ENCODE measurements at places on chromosomes 11 and 22.

GRCh38 chr11:112292785-112293407, 32.2 kb upstream of the PLET1 start:
- peak; percentile 79 for DNase-seq

- no peak for DNase-seq
Observed at GRCh38 chr11:50412832-50413231, 380.2 kb downstream of the OR4C45 start.

GRCh38 chr11:115707180-115707905, 203.1 kb upstream of the CADM1 start:
- peak; percentile 68 for DNase-seq

DNA sequence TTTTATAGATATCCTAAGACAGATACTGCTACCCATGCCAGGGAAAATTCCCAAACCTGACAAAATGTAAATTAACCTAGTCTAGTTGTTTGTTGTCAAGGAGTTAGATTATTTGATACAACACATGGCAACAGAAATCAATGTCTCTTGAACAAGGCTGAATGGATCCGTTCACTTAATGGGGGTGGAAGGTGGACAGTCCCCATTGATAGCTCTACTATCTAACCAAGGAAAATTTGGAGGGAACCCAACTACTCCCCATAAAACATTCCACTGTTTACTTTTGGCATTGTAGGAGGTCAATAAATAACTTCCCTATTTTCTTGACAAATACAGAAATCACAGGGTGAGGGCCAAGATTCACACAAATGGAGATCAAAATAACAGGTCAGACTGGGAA, 117.9 kb upstream of the GRIA4 start:
- no peak for DNase-seq

GRCh38 chr11:76597533-76598425, 72.8 kb downstream of the LRRC32 start:
- no peak for DNase-seq

- peak; percentile 99 for DNase-seq
Observed at GRCh38 chr11:65493367-65494176, 5.3 kb upstream of the MALAT1 start.

DNA sequence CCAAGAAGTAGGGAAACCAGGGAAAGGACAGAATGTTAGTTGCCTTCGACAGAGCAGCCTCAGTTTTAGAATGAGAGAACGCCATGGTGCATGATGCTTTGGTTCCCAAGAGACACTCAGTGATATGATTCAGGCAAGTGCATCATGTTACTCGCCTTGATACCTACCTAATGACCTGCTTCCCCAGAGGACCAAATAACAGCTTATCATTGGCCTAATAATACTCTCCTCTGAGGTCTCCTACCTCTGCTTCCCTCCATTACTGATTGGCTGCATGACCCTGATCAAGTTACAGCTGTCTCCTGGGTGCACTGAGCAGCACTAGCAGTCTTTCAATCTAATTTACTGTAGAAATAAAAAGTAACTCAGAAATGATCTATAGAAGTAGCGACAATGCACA, 979.7 kb upstream of the FAT3 start:
- DNase-seq = no peak

GRCh38 chr11:20672575-20672974, 3.2 kb downstream of the NELL1 start:
- DNase-seq = peak; percentile 3

- DNase-seq = peak; percentile 51
Observed at GRCh38 chr22:36286096-36286957, 33.4 kb downstream of the APOL1 start.

DNA sequence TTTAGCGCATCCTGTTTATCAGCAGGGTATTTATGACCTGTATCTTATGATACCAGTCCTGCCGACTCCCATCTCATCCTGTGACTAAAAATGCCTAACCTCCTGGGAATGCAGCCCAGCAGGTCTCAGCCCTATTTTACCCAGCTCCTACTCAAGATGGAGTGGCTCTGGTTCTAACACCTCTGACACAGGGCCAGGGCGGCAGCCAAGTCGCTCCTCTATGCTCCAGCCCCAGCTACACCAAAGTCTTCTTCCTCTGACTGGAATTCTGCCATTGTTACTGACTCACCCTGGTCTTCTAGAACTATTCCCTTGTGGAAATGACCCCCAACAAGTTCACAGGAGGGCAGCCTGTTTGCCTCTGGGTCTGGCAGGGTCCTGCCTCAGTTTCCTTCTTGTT, 7.9 kb upstream of the C1QTNF6 start:
- peak; percentile 67 for DNase-seq

GRCh38 chr22:26894766-26895485, 237.5 kb downstream of the MIAT start:
- peak; percentile 94 for DNase-seq

DNA sequence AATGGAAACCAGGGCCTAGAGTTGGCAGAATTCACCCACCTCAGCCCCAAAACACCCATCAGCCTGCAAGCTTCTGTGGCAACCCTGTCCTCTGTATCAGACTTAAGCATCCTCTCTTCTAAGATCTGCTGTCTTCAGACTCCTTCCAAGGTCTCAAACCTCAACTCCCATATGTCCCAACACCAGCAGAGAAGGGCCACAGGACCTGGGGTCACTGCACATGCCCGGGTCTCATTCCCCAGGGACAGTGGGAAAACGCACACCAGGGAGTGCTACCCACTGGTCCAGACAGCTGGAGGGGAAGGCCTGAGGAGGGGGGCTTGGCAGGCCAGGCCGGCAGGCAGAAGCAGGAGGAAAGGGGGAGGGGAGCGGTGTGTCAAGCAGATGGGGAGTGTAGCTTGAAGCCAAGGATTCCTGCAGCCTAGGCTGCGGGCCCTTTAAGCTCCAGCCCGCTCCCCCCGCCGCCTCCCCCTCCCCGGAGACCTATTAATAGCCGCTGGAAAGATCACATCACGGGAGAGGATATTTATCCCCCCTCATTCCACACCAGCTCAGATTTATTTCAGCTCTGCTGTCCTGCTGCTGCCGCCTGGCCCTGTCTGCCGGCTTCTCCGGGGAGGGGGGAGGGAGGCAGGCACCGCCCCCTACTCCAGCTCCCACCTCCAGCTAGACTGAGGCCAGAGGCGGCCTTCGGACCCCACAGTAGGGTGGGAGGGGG, 16.7 kb downstream of the BCL9L start:
- DNase-seq = peak; percentile 78

- DNase-seq = no peak
Observed at GRCh38 chr11:14253840-14254239, 105.1 kb downstream of the RRAS2 start.

DNA sequence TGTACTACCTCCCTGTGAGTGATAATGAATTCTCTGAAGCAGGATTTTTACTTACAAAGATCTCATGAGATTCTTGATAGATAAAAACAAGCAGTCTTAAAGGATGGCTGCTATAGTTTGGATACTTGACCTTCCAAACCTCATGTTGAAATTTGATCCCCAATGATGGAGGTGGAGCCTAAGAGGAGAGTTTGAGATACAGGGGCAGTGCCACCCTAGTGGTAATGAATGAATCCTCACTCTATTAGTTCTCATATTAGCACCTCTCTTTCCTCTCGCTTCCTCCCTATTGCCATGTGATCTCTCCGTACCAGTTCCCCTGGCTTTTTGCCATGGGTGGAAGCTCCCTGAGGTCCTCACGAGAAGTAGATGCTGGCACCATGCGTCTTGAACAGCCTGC, 37.9 kb upstream of the OR8B8 start:
- DNase-seq = peak; percentile 9

- DNase-seq = no peak
Observed at GRCh38 chr22:17764036-17764435, 10.2 kb downstream of the BID start.

GRCh38 chr11:116093481-116094270, 589.5 kb upstream of the CADM1 start:
- no peak for DNase-seq

- DNase-seq = peak; percentile 71
Observed at GRCh38 chr22:50250555-50251476, at the start of gene HDAC10. HDAC10 (minus strand) TSS chr22:50251265; CDS start chr22:50251032, 233 bp downstream.

- no peak for DNase-seq
Observed at GRCh38 chr22:17366830-17367229, 2.4 kb upstream of the CECR2 start.

- DNase-seq = no peak
Observed at GRCh38 chr11:69437876-69438205, 43.6 kb upstream of the LINC01488 start.

DNA sequence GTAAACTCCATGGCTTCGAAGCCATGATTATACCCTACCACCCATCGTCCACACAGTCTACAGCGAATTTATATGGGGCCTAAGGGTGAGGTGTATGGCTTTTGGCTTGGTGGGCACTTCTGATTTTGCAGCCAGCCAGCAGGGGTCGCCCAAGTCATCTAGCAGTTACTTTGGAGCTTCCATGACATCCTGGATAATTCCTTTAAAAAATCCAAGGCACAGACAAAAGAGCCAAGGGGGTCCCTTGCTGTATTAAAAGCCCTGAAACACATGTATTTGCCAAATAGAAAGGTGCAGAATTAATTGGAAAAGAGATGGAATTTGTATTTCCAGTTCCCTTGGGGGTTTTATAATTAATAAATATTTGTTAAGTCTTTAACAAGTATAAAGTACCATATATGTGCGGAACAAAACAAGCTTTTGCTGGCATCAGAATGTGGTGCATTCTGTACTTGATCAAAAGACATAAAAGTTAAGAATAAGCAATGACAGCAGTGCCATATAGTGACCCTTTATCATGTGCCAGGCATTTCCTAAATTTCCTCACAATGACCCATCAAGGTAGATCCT, 132.8 kb upstream of the PITPNB start:
- peak; percentile 52 for DNase-seq

- peak; percentile 73 for DNase-seq
Observed at GRCh38 chr11:56624661-56625110, 10.0 kb upstream of the OR5M1 start.

DNA sequence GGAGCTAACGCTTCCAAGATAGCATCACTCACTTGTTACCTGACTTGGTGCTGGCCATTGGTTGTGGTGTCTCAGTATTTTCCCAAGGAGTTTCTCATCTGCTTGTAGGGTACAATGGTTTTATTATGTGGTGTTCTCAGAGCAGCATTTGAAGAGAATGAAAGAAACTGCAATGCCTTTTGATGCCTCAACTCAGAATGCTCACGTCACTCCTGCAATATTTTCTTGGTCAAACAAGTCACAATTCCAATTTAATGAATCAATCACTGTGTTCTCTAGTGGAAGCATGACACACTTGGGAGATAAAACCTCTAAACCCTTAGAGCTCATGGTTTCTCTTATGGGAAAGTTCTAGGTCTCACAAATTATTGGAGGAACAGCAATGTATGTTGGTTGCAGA, 2.0 kb upstream of the OR5D14 start:
- DNase-seq = no peak

- no peak for DNase-seq
Observed at GRCh38 chr22:17007257-17007656, 765 bp downstream of the GAB4 start.

DNA sequence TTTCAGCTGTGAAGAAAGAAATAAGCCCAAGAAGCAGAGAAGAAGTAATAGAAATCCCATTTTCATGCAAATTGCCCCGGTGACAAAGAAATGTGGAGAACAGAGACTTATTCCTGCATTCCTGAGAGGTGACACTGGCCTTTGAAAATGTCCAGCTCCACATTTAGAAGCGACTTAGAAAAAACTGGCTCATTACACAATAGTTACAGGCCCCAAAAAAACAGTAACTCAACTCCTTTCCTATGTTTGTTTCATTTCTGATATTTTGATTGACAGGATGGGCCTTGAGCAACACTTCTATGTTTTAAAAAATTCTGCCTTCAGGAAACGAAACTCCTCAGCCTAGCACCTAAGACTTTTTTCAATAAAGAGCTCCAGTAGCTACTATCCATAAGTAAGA, 726.9 kb upstream of the TENM4 start:
- peak; percentile 74 for DNase-seq

DNA sequence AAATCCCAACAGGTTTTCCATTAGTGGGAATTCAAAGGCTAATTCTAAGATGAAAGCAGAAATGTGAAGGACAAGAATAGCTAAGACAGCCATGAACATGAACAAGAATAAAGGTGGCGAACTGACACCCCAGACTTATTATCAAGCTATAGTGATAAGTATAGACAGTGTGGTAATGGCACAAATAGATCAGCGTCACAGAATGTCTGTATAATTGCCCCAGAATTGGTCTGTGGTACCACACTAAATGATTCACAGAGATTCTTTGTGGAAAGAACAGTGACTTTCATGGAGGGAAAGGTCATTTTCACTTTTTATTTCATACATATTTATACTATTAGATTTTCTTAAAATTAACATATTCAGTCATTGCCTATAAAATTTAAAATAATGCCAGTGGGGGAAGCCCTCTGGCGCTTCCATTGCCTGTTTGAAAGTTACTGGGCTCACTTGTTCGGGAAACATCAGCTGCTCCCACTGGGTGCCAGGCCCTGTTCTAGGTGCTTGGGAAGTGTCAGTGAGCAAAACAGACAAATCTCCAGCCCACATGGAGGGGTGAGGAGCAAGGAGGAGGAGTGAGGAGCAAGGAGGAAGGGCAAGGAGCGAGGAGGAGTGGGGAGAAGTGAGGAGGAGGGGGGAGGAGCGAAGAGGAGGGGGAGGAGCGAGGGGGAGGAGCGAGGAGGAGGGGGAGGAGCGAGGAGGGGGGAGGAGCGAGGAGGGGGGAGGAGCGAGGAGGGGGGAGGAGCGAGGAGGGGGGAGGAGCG, 11.3 kb upstream of the NLRP6 start:
- DNase-seq = no peak

- DNase-seq = no peak
Observed at GRCh38 chr11:69123593-69124545, 31.9 kb upstream of the SMIM38 start.

DNA sequence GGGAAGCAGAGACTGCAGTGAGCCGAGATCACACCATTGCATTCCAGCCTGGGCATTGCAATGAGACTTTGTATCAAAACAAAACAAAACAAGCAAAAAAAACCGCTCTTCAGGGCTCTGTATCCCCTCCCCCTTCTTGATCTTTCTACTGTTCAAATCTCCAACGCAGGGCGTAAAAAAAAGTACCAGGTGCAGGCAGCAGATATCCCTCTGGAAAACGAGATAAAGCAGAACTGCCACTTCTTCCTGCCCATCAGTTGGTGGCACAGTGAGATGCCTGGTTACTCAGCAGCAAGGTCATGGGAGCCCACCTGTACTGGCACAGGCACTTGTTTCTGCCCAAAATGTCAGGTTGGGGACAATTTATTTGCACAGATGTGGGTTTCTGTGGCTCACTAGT, 11.2 kb downstream of the CCS start:
- no peak for DNase-seq

DNA sequence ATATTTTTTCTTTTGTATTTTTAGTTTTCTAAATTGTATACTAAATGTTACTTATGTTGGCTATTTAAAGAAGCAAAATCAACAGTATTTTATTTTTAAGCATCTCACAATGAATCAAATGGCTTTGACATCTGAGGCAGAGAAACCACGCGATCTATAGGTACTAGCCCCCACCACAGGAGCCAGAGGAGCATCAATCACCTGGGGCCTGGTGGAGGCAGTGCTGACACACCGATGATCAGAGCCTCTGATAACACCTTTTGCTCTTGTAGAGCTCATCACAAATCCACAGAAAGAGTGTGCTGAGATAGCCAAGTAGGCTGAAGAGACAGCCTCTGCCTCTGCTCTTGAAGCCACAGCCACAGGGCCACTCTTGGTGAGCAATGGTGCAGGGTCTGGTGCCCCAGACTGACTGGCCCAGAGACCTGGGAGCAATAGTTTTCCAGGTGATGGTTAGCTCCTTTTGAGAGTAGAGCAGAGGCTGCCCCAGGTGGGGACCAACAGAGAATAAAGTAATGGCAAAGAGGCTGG, 25.2 kb downstream of the HIRA start:
- no peak for DNase-seq

GRCh38 chr11:32659672-32660071, 76.0 kb downstream of the EIF3M start:
- DNase-seq = peak; percentile 17

GRCh38 chr11:91326280-91326679, 898.3 kb upstream of the FAT3 start:
- DNase-seq = no peak
